ENCODE measurements at places on chromosomes 11 and 22.

GRCh38 chr11:123083623-123084029 lies 21.7 kb upstream of the HSPA8 start:
- peak; percentile 97 for DNase-seq

DNA sequence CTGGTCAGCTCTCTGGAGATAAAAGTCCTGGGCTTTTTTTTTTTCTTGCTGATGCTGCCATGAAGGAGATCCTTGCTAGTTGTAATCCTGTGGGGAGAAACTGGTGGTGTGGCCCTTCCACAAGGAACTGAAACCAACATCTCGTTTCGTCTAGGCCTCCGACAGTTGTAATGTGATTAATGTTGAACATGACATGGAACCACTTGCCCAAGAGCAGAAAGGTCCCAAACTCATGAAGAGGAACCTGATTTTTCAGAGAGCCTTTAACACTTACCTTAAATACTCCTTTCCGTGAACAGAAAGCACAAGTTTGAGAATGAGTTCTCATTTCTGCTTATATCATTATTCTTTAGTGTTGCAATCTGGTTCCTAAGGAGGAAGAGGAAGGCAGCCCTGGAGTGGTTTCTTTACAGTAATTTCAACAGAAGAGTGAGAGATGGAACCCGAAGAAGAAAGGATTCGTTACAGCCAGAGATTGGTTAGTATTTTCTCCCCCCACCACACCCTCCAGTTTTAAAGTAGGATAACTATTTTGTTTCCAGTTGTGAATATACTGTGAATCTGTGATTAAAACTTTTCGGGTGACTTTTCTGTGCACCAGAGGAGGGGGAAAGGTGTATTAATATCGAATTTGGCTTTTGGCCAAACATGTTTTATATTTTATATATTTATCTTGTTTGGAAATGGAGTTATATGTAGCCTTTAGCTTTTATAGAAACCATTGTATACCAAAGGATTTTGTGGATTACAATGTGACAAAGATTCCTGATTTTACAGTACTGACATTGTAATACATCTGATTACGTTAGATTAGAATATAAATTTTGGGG lies 2.0 kb downstream of the KDM2A start:
- peak; percentile 56 for DNase-seq

- no peak for DNase-seq
Measured at GRCh38 chr11:131154351-131154750, 216.1 kb upstream of the NTM start.

DNA sequence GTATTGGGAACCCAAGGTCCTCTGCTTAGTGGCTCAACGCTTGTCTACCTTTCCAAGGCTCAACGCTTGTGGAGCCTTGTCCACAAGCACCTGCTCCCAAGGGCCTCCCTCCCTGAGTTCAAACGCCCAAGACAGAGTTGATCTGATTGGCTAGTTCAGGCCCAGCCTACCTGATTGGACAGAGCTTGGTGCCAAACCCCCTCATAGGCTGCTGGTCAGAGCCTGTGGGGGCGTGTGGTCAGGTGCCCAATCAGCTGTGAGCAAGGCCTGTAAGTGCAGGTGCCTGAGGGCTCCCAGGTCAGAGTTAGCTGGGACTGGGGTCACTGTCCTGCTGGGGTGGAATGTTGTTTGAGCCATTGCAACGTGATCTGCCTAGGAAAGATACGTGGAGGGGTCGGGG lies 16.9 kb upstream of the TMPRSS6 start:
- no peak for DNase-seq
